ENCODE measurements at places on chromosomes 2 and 18.

- peak; percentile 98 for DNase-seq
Observed at GRCh38 chr2:148020111-148021058, at the start of gene ORC4. Gene ORC4, minus strand, starts transcription at chr2:148020737. Its CDS starts 44,779 bp downstream, at chr2:147975958.

DNA sequence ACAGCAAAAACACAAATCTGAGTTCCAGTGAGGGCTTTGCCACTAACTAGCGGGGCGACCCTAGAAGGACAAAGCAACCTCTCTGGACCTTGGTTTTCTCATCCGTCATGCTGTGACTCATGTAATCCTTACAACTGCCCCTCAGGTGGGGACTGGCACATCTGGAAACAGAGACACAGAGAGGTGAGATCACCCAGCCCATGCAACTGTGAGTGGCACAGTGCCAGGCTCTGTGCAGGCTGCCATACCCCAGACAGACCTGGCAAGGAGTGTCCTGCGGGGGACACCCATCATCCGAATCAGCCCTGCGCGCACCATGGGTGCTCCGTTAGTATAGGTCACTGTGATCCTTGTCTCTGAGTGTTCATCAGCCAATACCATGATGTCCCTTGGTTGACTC is 198.3 kb downstream of the SMAD7 start:
- no peak for DNase-seq

- DNase-seq: no peak
Observed at GRCh38 chr2:239152239-239152915, 248.4 kb downstream of the HDAC4 start.

GRCh38 chr2:25188405-25188804 is 20.0 kb upstream of the POMC start:
- DNase-seq: no peak

DNA sequence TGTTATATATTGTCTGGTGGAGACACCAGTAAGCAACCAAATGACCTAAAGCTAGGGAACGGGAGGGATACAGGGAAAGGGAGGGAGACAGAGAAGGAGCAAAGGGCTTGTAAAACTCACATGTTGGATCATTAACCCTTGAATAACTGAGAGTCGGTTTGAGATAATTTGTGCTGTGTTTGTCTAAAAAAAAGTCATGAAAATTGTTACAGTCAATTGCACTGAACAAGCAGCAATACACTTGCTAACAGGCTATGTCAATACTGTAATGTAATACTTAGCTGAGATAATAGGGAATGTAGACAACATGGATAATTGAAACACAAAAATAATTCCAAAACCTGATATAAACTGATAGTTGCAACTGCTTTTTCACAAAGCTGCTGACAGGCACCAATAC is 71.3 kb upstream of the ZNF521 start:
- DNase-seq: no peak

DNA sequence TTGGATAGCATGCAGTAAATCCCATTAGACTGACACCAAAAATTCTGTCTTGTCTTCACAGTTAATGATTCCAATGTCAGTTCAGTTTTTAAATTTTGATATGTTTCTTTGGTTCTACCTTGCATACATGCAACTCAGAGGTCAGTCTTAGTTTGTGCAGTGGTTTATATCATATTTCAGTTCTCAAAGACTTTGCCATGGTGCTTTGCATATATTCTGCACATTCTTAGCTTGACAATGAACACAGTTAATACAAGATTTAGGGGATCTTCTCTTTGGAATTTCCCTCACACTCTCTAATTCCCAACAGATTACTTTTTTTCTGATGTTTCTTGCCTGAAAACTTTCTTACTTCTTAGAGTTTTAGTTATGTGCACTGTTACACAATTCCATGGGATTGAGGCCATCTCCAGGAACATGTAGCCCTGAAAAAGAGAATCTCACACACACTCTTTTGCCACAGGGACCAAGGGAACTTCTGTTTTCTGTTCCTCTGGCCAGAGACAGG is 17.3 kb downstream of the NOL4 start:
- no peak for DNase-seq

GRCh38 chr2:223722226-223722625 is 115.2 kb downstream of the AP1S3 start:
- no peak for DNase-seq
